CD4-positive, alpha-beta T cell treated with Interferon alpha-2 for 1 hour (primary cell): ENCODE measurements at places on chromosomes 7 and 10.

GRCh38 chr10:69435966-69436520 is 15.2 kb upstream of the TSPAN15 start:
- DNase-seq = no peak

- DNase-seq = no peak
These were observed 23.2 kb downstream of the CYP26A1 start for GRCh38 chr10:93096901-93097300.

DNA sequence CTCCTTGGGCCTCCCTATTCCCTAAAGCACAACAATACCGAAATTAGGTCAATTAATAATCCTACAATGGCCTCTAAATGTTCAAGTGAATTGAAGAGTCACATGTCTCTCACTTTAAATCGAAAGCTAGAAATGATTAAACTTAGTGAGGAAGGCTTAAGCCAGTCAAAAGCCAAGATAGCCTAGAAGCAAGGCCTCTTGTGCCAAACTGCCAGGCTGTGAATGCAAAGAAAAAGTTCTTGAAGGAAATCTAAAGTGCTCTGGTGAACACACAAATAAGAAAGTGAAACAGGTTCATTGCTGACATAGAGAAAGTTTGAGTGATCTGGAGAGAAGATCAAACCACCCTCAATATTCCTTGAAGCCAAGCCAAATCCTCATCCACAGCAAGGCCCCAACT is 57.2 kb downstream of the SLC29A4 start:
- DNase-seq = no peak

- no peak for DNase-seq
These were observed at the start of gene CAMK2B for GRCh38 chr7:44325201-44325671. CAMK2B (minus strand) TSS chr7:44325594; CDS start chr7:44325421, 173 bp downstream.

GRCh38 chr7:74289659-74290552 is 699 bp downstream of the CLIP2 start:
- DNase-seq = peak; percentile 29

- DNase-seq = no peak
These were observed 125.1 kb upstream of the RAB11FIP2 start for GRCh38 chr10:118171861-118172260.

- DNase-seq = peak; percentile 77
These were observed 6.8 kb upstream of the TAS2R40 start for GRCh38 chr7:143214789-143215679.

DNA sequence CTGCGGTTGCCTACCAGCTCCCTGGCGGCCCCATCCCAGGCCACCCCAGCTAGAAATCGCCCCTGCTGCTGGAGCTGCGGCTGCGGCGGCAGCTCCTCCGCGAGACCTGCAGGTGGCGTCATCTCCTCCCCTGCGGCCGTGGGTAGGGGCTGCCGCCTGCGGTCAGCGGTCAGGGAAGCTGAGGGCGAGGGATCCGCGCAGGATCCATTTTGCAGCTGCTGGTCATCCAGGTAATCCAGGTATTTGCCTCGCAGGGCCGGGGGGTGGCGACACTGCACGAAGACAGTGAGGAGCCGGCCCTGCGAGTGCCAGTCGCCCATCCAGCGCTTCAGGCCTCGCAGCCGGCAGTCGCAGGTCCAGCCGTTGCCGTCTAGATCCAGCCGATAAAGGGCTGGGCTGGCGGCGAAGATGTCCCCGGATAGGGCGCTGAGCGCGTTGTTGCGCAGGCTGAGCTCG is 1.5 kb downstream of the TRIL start:
- no peak for DNase-seq

GRCh38 chr7:27943241-27943640 is 203.3 kb downstream of the TAX1BP1 start:
- no peak for DNase-seq

GRCh38 chr7:6507906-6508305 is 43.4 kb downstream of the GRID2IP start:
- DNase-seq = no peak

DNA sequence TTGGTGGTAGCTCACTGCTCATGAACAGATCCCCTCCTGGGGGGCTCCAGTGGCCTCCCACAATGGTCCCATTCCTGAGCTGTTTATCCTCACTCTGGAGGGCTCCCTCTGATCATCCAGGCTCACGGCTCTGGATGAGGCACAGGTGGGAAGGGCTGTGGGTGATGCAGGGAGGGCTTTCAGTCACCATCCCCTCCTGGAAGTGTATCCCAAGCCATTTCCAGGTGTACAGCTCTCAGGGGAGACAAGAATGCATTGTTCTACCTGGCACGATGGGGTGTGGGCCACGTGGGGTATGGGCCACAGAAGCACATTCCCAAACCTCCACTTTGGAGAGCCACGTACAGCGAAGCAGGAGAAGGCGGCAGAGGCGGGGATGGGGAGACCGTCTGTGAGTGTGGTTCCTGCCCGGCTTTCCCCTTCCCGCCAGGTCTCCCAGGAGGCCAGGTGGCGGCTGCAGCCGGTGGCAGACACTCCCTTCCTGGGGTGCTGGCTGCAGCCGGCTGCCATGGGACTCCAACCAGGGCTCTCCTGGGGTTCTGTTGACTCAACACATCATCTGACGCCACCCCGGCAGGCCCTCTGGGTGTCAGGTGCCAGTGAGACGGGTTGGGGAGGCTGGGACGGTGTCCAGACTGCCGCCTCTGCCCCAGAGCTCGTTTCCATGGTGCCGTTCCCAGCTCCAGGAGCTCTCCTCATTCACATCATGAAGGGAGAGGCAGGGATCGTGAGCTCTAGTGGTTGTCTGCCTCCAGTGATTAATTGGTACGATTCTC is 169.7 kb upstream of the RHEB start:
- DNase-seq = no peak

DNA sequence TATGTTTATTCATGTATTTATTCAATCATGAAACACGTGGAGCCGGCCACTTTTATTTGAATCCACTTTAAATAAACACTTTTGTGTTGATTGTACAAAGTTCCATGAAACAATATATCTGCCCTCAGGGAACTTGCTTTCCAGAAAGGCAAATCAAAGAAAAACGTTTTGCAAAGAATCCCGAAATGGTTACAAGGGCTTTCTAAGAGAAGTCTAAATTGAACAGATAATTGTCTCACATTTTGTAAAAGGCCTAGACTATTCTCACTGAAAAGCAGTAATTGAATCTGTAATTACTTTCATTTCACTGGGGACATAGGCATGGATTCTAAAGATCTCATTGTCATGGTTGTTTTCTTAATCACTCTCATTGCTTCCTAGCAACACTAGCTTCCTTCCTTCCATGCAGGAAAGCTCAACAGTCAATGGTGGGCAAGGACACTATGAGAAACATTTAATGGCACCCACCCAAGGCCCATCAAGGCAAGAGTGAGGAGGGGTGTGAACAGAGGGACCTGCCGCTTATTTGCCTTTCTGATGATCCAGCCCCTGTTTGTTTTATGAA is 622.4 kb upstream of the C7orf33 start:
- DNase-seq = no peak

GRCh38 chr7:70619130-70619529 is 512.8 kb upstream of the GALNT17 start:
- no peak for DNase-seq

GRCh38 chr10:88592381-88592780 is 5.8 kb downstream of the LIPJ start:
- no peak for DNase-seq

GRCh38 chr10:43623351-43623750 is 17.1 kb downstream of the ZNF485 start:
- DNase-seq = peak; percentile 46

DNA sequence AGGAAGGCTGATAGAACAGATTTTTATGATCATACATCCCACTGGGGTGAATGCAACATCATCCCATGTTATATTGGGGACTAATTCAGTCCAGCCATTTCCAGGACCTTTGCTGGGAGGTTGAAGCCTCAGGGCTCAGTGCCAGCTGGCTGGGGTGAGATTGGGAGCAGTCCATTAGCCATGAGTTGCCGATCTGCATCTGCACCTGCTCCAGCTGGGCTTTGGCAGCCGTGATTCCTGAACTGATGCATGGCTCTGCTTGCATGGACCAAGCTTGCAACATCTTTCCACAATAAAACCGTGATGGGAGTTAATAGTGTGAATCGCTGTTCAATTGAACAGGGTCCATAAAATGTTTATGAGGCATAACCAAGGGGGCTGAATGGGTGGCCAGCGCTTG is 346.9 kb downstream of the TYW1 start:
- DNase-seq = no peak

- DNase-seq = no peak
These were observed 377.8 kb downstream of the GFRA1 start for GRCh38 chr10:115895166-115895565.

GRCh38 chr10:132762267-132762666 is 23.7 kb downstream of the NKX6-2 start:
- no peak for DNase-seq

- no peak for DNase-seq
These were observed 11.2 kb downstream of the WDFY4 start for GRCh38 chr10:48695636-48696534.

- no peak for DNase-seq
These were observed 511.0 kb upstream of the COBL start for GRCh38 chr7:51827631-51828030.

- DNase-seq = no peak
These were observed 47.0 kb downstream of the CREB5 start for GRCh38 chr7:28459306-28459705.

- DNase-seq = no peak
These were observed 11.1 kb upstream of the GGCT start for GRCh38 chr7:30515761-30516160.

GRCh38 chr7:27689150-27689549 is 26.5 kb upstream of the HIBADH start:
- DNase-seq = no peak

DNA sequence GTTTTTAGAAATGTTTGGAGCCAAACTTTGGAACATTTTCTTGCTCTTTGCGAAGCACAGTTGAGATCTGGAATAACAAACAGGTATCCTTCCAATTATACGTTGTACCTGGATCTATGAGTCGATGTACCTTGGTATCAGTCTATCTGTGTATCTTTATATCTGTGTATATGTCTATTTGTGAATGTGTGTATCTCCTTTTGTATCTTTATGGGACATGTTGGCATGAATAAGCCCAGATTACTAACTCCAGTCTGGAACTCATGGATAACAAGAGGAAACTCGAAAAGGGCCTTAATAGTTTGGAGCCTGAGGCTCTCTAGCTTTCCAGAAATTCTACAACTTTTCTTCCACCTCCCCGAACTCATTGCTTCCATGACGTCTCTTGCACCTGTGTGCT is 490.0 kb downstream of the GATA3 start:
- DNase-seq = no peak

DNA sequence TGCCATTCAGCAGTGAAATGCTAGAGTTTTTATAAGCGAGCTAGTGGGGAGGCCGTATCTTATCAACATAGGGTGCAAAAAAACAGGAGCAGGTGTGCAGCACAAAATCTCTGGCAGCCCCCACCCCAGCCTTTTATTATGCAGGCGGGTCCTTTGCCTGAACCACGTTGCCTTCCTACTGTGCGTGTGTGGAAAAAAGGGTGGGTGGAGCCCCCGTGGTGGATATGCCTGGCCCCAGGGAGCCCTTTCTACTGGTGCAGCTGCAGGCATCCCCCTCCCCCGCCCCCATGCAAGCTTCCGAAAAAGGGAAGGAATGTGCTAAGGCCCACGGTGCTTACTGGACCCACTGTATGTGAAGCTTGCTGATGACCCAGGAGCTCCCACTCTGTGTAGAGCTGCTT is 175.9 kb downstream of the USP6NL start:
- no peak for DNase-seq

GRCh38 chr7:69652947-69653701 is 54.8 kb downstream of the AUTS2 start:
- no peak for DNase-seq
